ENCODE measurements at places on chromosomes 7 and 10.

DNA sequence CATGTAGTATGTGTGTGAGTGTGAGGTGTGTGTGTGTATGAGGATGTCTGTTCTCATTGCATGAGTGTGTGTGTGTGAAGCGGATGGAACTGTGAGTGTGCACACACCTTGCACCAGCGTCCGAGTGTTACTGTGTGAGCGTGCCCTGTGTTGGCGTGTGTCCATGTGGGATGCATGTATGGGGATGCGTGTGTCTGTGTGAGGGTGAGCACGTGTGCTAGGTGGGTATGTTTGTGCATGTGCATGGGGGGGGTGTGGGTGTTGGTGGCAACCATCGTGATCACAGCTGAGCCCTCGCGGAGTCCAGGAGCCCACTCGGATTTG is 6.4 kb downstream of the KNDC1 start:
- no peak for DNase-seq

- no peak for DNase-seq
Measured at GRCh38 chr7:157900011-157900410, 563.2 kb downstream of the DNAJB6 start.

DNA sequence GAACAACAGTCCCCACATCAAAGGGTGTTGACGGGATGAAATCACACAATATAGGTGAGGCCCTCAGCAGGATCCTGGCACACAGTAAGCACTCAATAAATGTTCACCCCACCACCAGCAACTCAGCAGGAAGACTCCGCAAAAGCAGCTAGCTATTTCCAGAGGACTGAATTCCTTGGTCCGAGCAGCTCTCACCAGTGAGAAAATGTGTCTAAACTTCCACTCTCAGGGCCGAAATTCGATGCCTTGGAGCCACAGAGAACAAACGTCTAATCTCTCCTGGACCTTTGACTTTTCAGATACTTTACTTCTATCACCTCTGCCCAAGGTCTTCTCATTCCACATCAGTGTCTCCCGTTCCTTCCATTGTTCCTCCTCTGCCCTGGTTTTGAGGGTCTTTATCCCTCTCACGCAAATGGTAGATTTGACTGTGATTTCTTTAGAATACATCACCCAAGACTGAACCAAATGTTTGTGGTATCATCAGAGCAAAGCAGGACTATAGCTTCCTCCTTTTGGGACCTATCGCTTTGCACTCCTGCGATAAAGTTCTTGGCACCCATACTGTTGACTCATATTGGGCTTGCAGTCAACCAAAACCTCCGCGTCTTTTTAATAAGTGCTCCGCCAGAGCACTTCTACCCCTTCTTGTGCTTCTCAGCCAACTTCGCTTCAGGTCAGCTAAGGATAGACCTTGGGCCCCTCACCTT is 903 bp upstream of the NT5C2 start:
- DNase-seq, result no peak

GRCh38 chr7:140440593-140440992 is 36.7 kb downstream of the RAB19 start:
- DNase-seq, result no peak

GRCh38 chr10:30436191-30436611 is 2.2 kb downstream of the MAP3K8 start:
- no peak for DNase-seq

- DNase-seq, result no peak
Measured at GRCh38 chr10:99843310-99843709, 60.9 kb downstream of the ABCC2 start.

GRCh38 chr10:119104654-119105015 is 722 bp downstream of the DENND10 start:
- DNase-seq, result no peak

DNA sequence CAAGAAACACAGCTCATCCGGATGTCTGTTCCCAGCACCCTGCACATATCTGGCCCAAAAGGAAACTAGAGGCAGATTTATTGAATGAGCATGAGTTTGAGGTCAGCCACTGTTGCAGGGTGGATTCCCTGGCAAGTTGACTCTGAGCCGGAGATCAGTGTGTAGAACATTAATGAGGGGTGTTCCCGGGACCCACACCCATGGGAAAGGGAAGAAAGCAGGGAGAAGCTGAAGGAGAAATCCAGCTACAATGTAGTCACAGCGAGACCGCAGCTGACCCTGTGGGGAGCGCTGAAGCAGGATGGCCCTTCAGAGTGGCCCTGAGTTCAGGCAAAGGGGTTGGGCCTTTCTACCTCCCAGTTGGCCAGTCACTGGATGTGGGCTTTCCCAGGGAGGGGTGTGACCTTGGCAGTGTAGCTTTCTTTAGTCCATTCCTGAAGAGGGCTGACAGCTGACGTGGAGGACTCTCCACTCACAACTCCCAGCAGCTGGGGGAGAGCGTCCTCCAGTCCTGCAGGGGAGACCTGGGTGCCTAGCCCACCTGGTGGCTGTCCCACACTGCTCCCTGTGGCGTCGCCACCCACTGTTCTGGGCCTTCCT is 324.2 kb upstream of the ZMIZ1 start:
- DNase-seq, result no peak

GRCh38 chr7:120738816-120739215 is 119.1 kb downstream of the TSPAN12 start:
- no peak for DNase-seq

GRCh38 chr10:17003151-17003550 is 126.5 kb downstream of the CUBN start:
- DNase-seq, result no peak

GRCh38 chr10:109695988-109696387 is 227.3 kb downstream of the XPNPEP1 start:
- DNase-seq, result no peak
